Fibroblast of the aortic adventitia (primary cell): ENCODE measurements at places on chromosomes 6 and 20.
A peak's percentile ranks its signal among the peaks of the same experiment; 100 is the strongest.

- no peak for DNase-seq
Observed at GRCh38 chr6:105893741-105894140, 192.4 kb upstream of the PRDM1 start.

DNA sequence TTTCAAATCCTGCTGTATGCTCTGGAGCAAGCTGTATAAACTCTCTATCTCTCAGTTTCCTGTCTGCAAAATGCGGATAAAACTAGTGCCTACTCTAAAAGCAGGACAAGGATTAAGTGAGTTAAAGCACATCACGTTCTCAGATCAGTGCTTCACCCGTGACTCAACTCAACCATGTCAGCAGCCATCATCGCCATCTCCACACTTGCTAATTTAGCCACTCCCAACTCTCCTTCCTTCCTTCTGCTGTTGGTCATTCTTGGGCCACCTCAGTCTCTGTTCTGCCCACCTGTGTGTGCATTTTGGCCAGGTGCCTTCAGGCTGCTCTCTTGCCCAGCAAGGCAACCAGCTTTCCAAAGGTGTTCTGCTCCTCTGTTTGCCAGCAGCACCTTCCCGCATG lies 260.0 kb upstream of the CDYL start:
- no peak for DNase-seq

- no peak for DNase-seq
Observed at GRCh38 chr6:35711731-35712130, 23.0 kb upstream of the FKBP5 start.

DNA sequence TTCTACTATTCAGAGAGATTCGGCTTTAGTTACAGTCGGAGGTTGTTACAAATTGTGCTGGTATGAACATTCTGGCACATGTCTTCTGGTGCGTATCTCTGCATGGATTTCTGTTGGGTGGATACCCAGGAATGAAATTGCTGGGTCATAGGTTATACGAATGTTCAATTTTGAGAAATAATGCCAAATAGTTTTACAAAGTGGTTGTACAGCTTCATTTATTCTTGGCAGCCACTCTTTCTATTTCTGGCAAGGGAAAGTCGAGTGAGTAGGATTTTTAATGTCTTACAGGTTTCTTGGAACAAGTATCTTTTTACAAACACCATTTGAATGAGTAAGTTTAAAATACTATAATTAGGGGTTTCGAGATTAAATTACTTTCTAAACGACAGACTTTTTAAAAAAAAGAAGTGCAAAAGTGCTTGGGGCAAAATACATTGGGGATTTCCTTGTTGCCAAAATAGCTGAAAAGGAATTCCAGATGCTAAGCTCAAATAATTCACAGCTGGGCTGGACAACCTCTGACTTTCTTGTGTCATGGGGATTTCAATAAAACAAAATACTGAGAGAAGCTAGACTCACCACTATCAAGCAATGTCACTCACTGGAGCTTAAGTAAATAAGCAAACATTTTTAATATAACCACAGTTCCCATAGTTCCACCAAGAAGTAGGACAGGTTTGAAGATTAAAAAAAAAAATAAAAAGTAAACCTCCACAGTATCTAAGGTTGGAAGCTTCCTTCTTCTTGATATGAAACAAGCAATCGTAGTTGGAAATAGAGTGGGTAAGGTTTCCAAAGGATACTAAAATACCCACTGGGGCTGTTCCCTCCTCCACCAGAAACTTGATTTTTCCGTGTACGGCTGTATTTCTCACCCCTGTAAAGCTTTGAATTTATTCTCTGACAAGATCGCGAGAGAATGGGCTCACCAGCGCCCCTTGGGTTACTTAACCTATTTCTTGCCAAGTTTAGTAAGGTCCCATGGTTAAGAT lies 21.6 kb upstream of the GFOD1 start:
- DNase-seq: peak; percentile 98

GRCh38 chr6:101722991-101723579 lies 329.6 kb downstream of the GRIK2 start:
- DNase-seq: peak; percentile 98

- DNase-seq: no peak
Observed at GRCh38 chr6:150634964-150635292, 35.2 kb downstream of the PLEKHG1 start.

GRCh38 chr20:6519556-6519955 lies 247.9 kb upstream of the BMP2 start:
- DNase-seq: peak; percentile 11

DNA sequence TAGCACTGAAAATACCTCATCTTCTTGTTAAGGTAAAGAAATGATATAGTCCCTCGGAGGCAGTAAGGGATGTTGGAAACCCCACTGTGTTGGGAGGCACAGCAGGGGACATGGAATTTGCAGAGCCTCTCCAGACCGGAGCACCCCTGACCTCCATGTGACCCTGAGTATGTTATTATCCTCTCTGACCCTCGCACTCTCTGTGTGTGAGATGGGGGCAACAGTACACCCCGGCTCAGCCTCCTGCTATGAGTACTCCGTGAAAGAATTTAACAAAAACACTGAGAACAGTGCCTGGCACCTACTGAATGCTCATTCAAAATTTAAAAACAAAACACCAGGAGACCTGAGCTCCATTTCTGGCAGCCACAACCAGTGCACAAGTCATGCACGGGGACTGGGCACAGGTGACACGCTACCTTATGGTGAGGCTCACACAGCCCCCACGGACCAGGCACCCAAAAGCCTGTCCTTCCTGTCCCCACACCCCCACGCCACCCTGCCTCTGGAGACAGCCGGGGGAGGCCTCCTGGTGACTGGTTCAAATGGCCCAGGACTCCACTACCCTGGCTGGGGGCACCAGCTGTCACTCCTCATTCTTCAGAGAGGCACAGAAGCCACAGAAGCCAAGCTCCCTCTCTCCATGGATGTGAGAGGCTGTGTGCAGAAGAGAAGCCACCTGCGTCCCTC lies 6.1 kb downstream of the NINL start:
- no peak for DNase-seq

DNA sequence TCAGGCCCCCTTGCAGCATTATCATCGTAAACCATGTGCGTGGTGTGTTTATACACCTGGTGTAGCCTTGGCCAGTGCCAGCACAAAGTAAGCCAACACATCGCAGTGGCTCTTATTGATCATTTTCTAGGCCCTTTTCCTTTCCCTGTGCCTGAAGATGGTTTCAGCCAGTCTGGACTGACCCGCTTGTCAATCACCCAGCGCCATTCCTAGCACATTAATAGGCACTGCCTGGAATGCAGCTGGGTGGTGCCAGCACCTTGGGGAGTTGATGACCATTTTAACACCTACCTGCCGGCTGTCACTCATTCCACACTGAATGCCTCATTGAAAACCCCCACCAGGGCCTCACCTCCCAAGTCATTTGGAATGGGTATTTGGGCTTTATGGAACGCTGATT lies 4.9 kb upstream of the UQCC2 start:
- DNase-seq: no peak

GRCh38 chr6:163289447-163289846 lies 125.1 kb upstream of the QKI start:
- no peak for DNase-seq

DNA sequence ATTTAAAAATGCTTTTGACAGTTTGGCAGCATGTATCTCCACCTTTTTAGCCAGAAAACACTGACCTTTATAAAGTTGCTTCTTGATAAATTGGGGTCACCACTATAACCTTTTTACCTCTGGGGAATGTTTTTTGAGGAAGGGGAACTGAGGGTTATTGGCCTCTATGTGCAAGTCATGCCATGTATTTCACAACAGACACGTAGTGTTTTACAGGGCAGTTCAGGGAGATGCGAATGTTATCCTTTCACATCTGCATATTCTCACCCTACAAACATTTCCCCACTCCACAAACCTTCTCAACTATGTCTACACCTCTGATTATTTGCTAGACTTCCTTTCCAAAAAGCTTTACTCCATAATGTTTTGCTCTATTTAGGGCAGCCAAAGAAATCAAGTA lies 17.0 kb upstream of the SLA2 start:
- no peak for DNase-seq

GRCh38 chr20:40286975-40287531 lies 402.0 kb downstream of the MAFB start:
- DNase-seq: no peak

- DNase-seq: no peak
Observed at GRCh38 chr6:16718356-16718755, 42.9 kb downstream of the ATXN1 start.

DNA sequence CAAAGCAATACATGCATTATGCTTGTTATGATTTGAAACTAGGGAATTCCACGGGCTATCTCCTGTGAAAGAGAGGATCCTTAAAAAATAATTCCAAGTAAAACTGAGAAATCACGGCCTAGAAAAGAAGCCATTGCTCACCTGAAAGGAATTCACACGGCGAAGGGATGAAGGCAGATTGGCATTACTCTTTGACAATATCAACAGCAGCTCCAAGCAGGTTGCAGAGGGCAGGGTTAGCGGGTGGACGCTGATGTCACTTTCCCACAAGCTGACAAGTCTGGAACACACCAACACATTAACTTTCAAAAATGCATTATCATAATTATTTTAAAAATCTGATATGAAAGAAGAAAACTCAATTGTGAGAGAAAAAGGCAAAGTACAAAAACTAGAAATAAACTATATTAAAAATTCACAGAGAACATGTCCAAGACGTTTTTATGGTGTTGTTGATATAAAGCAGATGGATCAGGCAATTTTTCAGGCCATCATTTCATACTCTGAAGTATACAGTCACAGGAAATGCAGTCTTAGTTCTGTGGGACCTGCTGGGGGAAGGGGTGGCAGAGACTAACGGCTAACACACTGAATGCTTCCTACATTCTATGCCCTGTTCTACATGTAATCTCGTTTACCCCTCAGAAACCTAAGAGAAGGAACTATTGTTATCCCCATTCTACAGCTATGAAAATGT lies 108.3 kb downstream of the UBE3D start:
- no peak for DNase-seq

DNA sequence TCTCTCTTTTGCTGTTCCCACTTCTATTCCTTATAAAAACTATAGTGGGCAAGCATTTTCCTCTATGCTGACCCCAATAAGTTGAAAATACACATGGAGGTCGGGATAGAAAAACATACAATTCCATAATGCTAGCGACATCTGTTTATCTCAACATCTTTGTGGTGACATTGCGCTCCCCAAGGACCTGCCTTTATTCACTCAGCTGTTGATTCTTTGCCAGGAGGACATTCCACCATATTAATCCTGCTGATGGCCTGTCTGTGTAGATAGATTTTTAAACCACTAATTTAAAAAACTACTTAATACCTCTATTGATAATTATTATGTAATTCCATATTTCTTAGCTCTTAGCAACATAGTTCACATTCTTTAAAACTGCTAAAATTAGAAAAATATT lies 555.3 kb upstream of the MAP3K7 start:
- no peak for DNase-seq

- DNase-seq: peak; percentile 67
Observed at GRCh38 chr6:159645640-159646039, 47.4 kb downstream of the SOD2 start.

DNA sequence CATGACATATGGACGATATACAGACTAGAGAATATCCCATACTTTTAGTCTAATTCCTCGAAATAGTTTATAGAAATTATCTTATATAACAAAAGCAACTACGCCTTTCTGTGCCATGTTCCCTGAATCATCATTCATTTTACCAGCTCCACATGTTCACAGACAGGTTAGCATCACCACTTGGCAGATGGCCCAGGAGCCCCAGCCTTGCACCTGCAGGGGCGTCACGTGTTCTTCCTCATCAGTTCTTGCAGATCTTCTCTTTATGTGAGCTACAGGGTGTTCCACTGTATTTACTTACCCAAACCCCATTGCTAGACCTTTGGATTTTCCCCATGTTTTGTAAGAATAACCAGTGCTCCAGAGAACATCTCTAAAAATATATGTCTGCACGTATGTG lies 12.6 kb upstream of the BNIP5 start:
- no peak for DNase-seq

- DNase-seq: peak; percentile 54
Observed at GRCh38 chr6:81204731-81205130, 547.8 kb downstream of the TENT5A start.

DNA sequence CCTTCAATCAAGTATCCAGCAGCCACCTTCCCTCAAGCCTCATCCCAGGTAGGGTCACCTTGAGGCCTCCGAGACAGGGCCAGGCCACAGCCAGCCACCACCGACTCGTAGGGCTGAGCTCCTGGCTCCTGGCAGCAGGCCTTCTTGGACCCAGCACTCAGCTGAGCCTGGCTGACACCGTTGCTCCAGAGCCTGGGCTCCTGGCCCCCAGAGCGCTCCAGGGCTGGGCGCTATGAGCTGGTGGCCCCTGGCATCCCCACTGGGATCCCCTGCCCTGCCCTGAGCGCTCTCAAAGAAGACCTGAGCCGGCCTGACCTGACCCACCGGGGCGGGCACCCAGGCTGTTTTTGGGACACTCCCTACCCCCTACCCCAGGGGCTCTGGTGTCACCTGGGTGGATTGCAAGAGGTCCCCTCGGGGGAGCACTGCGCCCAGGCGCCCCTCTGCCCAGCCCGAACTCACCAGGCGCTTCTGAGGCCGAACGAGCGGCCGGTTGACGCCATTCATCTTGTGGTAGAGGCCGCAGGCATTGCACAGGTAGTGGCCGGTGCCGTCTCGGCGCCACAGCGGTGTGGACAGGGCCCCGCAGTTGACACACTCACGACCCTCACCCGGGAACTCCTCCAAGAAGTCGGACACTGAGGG lies 2.7 kb downstream of the GATA5 start:
- DNase-seq: no peak

GRCh38 chr20:41055679-41056078 lies 27.1 kb downstream of the TOP1 start:
- peak; percentile 55 for DNase-seq

DNA sequence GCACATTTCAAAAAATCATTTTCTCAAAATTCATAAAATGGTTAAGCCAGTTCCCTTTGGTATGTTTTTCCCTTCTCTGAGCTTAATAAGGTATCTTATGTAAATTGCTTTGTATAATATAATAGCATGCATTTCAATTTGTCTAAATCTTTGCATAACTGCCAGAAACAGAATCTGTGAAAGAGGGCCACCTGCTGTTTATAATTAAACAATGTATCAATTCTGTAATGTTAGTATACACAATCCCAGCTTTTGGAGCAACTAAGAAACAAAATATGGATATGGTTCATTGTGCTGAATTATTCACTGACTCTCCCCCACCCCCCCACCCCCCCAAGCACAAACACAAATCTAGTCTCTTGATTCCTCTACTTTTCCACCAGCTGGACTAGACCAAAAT lies 54.8 kb downstream of the GPX5 start:
- DNase-seq: peak; percentile 5

DNA sequence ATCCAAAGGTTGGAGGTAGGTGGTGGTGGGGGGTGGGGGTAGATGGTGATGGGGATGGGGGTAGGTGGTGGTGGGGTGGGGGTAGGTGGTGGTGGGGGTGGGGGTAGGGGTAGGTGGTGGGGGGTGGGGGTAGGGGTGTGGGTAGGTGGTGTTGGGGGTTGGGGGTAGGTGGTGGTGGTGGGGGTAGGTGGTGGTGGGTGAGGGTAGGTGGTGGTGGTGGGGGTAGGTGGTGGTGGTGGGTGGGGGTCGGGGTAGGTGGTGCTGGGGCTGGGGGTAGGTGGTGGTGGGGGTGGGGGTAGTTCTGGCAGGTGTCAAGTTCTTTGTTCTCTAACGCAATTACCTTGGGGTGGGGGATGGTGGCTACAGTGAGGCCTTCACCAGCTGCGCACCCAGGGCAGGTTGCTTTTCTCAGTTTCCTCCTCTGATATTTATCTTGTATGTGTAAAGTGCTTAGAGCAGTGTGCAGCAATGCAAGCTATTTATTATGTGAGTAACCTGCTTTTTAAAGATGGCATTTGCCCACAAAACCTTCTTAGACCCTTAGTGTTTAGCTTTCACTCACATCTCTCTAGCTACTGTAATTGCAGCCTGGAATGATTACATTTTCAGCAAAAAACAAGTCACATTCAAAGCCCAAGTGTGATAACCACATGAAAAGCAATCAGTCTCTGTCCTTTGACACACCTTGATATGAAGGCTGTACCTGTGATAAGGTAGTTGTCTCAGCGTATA lies 8.2 kb upstream of the CCDC167 start:
- DNase-seq: no peak
